Dorsolateral prefrontal cortex (tissue), 122 donors: ENCODE measurements at places on chromosomes 12 and 14.

- no peak for DNase-seq
Observed at GRCh38 chr14:40368314-40368713, 936.1 kb upstream of the FBXO33 start.

- no peak for DNase-seq
Observed at GRCh38 chr12:117882181-117882580, 86.6 kb downstream of the KSR2 start.

DNA sequence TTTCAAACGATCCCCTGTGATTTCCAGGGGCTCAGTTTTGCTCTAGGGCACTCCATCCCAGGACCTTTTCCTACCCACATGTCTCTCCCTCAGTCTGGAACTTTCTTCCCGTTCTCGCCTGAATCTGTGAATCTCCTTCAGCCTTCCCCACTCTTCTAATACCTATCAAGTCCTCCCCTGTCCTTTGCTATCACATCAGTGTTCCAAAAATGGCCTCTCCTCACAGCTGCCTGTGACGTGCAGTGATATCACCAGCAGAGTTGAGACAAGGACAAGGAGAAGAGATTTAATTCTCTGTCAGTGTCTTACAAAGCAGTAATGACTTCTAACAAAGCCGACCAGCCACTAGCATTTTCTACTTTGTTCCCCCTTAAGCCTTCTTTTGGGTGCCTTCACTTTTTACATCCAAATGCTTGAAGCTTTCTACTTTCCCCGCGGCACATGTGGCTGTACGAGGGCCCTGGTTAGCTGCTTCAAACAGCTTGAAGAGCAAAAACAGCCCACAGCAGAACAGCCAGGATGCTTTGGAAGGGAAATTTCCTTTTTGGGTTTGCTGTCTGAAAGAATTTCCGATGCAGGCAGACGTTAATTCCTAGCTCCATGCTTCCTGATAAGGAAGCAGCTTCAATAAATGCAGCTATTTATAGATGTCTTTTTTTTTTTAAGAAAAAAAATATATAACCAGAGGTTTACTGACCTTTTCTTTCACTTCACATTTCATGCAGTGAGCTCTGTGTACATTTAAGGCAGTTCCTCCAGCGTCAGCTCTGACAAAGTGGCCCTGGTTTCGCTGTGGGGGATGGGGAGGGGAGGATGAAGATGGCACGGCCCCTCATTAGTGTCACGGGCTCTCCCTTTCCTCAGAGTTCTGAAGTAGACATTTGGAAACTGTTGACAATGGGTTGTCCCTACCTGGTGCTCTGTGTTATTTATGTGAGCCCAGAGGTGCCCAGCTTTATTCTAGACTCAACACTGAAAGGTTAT is 109.3 kb downstream of the ETV6 start:
- DNase-seq = no peak

DNA sequence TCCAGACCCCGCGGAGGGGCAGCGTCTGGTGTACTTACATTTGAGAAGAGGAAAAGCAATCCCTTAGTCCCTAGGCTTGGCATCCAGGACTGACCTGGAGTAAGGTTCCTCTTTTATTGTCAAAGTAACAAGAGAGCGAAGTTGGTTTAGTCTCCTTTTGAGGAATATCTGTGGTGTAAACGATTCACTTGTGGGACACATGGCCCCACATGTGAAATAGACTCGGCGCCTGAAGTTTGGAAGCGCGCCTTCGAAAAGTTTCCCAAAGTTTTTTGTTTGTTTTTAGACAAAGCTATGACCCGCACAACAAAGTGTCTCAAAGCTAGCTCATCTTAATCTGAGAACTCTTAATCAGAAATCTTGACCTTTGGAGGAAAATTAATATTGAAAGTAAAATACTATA is 744 bp downstream of the STYX start:
- DNase-seq = no peak

DNA sequence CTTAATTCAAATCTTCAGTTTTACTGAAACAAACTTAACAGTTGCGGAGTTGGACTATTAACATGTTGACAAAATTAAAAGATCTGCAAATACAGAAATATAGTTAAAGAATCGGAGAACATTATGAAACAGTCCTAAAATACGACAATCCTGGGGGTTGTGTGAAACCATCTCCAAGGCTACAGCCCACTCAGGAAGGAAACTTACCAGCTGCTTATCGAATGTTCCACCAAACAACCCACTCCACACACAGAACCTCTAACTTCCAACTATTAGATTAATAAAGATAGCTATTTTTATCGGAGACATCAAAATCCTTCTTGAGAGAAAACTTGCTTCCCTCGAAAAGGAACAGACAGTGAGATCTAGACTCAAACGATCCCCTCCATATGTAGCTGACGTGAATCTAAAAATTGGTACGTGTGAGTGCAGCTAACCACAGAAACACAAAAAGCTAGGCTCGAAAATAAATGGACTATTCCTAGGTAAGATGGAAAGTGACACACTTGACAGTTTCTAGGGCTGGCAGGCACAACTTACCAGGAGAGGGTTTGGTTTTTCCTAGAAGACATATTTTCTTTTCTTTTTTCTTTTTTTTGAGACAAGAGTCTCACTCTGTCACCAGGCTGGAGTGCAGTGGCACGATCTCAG is 12.9 kb downstream of the VPS37B start:
- no peak for DNase-seq

- no peak for DNase-seq
Observed at GRCh38 chr12:87925021-87925420, 104.2 kb downstream of the C12orf50 start.

DNA sequence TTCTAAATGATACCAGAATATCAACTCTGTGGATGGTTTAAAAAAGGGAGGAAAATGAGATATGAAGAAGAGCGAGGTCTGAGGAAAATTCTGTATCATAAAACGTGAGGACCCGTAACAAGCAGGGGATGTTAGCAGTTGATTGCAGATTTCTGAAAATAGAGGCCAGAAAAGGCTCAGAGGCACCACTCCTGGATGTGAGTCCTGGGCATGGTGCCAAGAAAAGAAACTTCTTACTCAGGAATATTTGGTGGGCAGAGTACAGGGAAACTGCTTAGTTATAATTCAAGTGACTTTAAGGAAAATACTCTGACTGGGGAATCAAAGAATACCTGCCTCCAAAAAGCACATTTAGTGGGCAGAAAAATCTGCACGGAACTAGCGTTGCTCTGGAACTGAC is 85.5 kb downstream of the PRICKLE1 start:
- DNase-seq = no peak

GRCh38 chr12:30030693-30031374 is 247.1 kb upstream of the TMTC1 start:
- DNase-seq = no peak

DNA sequence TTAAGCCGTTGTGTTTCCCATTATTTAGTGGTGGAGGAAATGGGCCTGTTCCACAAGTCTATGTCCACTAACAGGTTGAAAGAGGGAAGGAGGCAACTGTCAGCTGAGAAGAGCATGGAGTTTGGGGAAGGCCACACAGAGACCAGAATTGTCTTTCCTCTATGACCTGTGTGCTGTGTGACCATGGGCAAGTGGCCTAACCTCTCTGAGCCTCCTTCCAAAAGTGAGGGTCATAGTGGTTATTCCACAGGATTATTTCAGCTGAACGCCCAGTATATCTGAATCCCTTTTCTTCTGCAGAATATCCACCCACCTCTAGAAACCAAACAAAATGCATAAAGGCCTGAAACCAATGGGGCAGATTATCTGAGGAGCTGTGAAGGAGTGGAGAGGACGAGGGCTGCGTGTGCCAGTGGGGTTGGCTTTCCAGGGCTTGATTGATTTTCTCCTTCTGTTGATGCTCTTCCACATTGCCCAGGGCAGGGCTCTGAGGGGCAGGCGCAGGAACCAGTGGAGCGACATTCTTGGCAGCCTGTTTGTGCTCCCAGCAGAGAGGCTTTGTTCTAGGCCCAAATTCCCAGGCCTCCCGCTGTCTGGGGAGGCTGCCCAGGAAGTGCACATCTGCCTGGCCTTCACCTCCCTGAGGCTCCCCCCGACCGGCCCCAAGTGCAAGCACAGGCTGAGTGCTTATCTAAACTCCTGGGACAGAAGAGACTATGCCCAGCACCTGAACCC is 452.7 kb downstream of the BCL11B start:
- no peak for DNase-seq
